ENCODE measurements at places on chromosomes 11 and 22.

DNA sequence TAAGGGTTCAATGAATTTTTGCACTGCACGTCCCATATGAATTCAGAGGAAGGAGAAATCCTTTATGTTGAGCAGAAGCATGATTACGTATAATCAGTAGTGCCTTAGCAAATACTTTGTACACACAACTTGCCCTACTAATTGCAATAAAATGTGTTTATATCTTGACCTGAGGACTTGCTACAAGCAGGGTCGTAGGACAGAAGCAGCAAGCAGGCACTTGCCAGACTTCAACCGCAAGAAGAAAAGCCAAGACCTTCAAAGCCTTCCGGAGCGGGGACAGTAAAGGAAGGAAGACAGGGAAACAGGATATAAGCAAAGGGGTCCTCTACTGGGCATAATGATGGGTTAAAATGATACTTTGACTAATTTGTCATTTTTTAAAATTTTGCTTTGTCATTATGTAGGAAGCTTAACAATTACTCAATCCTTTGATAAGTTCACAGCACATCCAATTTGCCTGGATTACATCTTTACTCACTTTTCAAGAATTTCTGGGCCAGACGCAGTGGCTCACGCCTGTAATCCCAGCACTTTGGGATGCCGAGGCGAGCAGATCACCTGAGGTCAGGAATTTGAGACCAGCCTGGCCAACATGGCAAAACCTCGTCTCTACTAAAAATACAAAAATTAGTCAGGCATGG is 23.2 kb upstream of the UBASH3B start:
- no peak for DNase-seq

- DNase-seq, result peak; percentile 29
These were observed 52.9 kb downstream of the NCAPD3 start for GRCh38 chr11:134170919-134171281.

- DNase-seq, result no peak
These were observed 71.2 kb upstream of the CDON start for GRCh38 chr11:126133901-126134300.

GRCh38 chr22:41823797-41824196 is 9.1 kb upstream of the SREBF2 start:
- DNase-seq, result no peak

DNA sequence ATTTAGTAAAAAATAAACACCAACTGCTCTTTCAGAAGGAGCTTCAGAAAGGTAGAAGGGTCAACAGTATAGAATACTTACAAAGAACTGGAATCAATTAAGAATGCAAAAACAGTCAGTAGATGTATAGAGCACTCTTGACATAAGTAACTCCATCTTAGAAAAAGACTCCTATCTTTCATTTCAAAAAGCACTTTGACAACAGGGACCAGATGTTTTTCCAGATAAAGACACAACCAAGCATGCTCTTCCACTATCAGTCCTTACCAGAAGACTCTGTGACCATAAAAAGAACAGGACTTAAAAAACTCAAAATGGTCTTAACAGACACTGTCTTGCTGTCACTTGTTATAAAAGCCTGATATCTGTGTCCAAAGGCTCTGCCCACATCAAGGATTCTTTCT is 5.2 kb downstream of the SLC25A17 start:
- DNase-seq, result no peak

DNA sequence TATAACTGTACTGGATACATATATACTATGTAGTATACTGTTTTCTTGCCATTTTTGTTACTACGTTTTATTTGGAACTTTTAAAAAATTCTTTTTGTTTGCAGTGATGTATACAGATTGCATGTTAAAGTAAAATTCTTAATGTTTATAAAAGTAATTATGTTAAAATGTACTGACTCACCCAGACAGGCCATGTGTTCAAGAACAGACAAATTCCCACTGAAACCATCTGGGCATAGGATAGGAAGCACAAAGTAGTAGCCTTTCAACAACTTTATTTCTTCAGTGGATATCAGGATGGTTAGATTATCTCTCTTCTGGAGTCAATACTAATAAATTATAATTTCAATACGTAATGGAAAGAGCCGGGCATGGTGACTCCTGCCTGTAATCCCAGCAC is 19.8 kb downstream of the PRMT3 start:
- DNase-seq, result no peak

- no peak for DNase-seq
These were observed 32.7 kb upstream of the GNB1L start for GRCh38 chr22:19887256-19887985.

- no peak for DNase-seq
These were observed 226.1 kb downstream of the BLID start for GRCh38 chr11:121889931-121890330.

DNA sequence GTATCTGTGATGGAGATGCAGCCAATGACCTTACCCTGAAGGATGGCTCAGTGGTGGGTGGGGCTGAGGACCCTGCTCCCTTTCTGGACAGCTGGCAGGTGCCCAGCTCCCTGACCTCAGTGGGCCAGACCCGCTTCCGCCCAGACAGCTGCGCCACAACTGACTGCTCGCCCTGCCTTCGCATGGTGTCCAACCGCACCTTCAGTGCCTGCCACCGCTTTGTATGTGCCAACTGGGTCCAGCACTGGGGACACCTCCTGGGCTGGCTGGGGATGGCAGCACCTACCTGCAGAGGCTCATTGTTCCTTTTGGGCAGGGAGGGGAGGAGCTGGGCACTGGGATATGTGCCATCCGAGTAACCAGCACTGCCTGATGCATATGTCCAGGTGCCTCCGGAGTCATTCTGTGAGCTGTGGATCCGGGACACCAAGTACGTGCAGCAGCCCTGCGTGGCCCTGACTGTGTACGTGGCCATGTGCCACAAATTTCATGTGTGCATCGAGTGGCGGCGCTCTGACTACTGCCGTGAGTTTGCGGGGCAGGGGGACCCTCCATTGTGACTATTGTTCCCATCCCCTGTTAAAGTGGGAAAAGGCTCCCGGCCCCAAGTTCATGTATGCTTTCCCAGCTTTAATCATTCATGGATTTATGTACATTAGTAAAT is 84.8 kb downstream of the OTOG start:
- DNase-seq, result no peak

GRCh38 chr11:91350931-91351330 is 873.7 kb upstream of the FAT3 start:
- DNase-seq, result no peak

- DNase-seq, result no peak
These were observed 284 bp downstream of the CCS start for GRCh38 chr11:66593303-66593635.

DNA sequence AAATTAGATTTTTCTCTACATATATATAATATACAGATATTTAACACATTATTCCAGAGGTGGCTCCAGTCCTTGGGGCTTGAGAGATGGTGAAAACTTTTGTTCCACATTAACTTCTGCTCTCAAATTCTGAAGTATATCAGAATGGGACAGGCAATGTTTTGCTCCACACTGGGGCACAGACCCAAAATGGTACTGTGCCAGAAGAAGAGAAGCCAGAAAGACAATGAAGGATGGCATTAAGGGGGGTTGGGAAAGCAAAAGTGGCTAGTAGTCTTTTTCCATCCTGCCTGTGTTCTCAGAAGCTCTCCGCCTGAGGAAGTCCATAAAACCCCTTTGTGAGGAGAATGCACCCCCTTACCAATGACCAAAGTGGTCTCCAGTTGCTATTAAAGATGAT is 40.1 kb downstream of the OSBP start:
- no peak for DNase-seq

GRCh38 chr11:36162883-36163434 is 126.3 kb downstream of the COMMD9 start:
- DNase-seq, result no peak

DNA sequence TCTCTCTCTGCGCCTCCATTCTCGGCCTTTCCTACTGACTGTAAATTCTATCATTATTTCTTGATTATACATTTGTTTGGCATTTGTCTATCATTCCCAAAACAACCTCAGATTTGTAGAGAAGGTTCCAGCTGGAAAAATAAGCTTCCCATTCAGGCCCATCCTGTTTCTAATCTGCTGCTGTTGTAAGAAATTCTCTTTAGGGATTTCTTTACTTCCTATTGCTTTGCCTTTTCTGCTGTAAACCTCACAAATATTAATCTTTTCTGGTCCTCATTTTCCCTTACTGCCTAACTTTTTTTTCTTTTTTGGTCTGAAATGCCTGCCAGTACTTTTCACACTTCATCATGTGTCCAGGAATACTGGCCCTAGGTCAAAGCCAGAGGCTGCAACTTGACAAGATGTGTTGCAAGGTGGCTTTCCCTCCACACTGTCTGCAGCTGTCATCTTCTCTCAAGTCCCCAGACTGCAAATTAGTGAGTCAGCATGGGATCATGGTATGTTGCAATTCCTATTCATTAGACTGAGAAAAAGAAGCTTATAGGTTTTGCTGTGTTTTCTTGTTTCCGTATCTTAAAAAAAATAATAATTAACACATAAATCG is 858.7 kb upstream of the CHORDC1 start:
- DNase-seq, result no peak

DNA sequence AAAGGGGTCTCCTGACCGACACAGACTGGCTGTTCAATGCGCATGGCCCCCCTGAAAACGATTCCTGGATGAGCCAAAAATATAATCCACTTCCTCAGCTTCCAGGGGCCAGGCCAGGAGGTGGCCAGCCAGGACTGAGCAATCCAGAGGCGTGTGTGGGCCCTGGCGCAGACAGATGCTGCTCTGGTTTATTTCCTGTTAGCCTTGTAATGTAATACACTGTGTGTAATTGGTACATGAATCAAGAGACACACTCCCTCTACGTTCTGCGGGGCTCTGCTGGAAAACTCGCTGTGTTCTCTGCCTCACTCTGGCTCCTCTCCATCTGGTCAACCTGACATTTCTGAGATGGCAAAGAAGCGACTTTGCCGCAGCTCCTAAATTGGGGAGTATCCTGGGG is 26.3 kb upstream of the ISX start:
- DNase-seq, result no peak

DNA sequence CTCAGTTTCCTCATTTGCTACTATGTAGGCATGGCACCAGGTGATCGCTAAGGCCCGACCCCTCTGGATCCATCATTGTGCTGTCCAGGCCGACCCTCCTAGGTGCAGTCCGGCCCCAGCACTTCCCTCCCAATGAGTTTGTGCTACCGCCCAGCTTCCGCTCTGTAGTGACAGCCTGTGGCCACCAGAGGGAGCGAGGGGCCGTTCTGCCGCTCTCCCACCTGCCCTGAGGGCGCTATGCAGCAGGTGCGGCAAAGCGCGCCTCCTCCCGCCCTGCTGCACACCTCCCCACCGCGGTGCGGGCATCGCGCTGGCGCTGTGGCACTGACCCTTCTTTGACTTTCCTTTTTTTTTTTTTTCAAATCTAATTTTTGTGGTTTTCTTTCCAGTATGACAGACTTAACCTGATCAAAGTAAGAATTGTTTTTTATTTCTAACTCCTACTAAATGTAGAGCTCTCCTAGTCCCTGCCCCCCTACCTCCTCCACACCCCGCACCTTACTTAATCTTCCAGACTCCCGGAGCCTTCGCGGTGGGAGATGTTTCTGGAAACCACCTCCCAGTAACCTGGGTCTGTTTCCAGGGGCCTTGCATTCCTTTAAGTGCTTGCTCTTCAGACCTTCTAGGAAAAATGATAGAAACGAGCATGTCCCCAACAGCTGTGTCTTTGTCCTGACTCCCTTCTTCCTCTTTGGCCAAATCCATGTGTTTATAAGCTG is 73.7 kb downstream of the SCN3B start:
- DNase-seq, result peak; percentile 82

- peak; percentile 54 for DNase-seq
These were observed 32.8 kb downstream of the PITPNB start for GRCh38 chr22:27885977-27886842.

DNA sequence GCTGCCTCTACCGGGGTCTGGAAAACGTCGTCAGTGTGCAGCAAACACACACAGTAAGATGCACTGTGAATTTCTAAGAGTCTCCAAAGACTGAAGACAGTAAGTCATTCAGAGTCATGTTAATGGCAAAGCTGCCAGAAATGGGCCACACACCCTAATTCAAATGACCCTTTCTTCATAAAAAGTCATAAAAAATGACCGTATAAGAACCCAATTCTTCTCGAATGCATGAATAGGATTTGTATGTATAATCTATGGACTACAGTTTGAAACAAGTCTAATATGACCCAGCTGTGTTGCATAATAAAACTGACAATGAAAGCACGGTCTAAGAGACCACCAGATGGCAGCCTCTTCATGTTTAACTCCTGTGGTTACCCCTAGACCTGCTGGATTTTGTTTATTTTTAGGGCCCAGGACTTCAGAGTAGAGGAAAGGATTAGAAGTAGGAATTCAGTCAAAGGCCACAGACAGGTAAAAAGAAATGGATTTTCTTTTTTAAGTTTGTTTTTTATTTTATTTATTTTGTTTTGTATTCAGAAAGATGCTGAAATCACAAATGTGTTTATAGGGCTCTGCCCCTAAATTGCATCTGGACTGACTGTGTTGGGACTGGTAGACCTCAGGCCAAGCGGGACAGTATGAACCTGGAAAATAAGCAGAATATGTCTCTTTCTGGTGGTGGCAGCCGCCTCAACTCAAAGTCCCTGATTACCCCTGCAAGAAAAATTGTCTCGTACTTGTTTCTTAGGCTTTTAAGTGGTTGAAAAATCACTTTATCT is 32.1 kb upstream of the SLC5A12 start:
- DNase-seq, result peak; percentile 48

DNA sequence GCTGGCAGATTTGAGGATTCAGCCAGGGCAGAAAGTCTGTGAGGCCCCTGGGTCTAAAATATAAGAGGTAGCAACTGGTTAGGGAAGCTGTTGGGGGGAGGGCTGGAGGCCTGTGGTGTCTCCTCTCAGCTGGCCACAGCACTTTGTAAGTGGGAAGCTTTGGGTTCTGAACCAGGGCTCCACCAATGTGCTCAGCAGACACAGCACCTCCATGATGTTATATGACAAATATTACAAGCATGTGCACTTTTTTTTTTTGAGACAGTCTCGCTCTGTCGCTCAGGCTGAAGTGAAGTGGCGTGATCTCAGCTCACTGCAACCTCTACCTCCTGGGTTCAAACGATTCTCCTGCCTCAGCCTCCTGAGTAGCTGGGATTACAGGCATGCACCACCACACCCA is 8.0 kb downstream of the ARHGAP1 start:
- DNase-seq, result no peak

GRCh38 chr11:103541186-103541795 is 432.1 kb downstream of the DYNC2H1 start:
- DNase-seq, result no peak

DNA sequence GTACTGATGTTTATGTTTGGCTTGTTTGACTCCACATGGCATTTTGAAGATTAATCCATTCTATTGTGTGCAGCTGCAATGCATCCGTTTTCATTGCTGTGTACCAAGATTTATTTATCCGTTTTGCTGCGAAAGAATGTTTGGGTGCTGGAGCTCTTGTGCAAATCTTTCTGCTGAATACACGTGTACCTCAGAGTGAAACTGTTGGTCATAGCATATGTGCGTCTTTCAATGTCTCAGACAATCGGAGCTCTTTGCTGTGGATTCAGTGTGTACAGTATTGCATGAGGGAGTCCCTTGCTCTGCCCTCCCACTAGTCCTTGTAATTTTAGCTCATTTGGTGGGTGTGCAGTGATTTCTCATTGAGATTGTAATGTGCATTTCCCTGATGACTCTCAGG is 545.4 kb downstream of the TBC1D22A start:
- no peak for DNase-seq

DNA sequence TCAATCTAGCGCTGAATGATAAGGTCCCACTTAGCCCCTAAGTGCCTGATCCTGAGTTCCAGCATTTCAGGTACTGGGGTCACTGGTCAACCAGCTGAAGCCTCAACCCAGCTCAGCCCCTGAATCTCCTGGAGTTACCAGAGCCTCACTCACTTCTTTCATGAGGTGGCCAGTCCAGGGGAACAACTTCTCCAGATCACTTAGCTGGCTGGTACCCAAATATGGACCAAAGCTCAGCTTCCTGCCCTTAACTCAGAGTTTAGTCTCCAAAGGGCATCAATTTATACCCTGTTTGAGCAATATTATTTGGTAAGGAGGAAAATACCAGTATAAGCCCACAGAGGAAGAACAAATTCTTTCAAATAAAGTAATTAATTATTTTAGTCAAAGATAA is 105.6 kb downstream of the SLC1A2 start:
- DNase-seq, result no peak

All from AG08396 (cell line).